ENCODE measurements at places on chromosomes 6 and 20. TPM values are rescaled to one million over a fixed set of nuclear protein-coding genes. Genes with fewer than 3 reads are reported as not detected.

- no peak for DNase-seq
These were observed 27.3 kb upstream of the VSTM2L start for GRCh38 chr20:37875460-37876175.

F13A1 gene
- 100 TPM for total RNA-seq

WFDC10B gene
- total RNA-seq = not detected

TRIM15 gene
- total RNA-seq = not detected

RNF39 gene
- total RNA-seq = not detected

DNA sequence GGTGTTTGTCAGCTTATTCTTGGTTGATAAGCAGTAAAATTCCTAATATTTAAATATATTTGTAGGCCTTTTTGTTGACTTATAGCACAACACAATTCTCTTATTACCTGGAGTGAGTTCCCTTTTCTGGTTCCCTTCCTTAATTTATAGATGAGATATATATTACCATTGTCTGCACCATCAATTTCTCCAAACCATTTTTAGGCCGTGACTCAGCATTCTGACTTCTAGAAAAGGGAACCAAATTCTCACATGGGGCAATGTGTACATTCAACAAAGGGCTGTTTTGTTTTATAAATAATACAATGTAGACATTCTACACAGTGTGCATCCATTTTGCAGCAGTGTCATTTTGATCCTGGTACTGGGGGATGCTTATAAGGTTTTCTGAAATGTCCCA lies 52.8 kb downstream of the NCOA7 start:
- no peak for DNase-seq

NRN1 gene
- total RNA-seq = 13.7 TPM

- no peak for DNase-seq
These were observed 64.9 kb upstream of the GNRH2 start for GRCh38 chr20:2978519-2978918.

CRISP3 gene
- not detected for total RNA-seq

GRCh38 chr6:19312241-19312978 lies 524.8 kb upstream of the ID4 start:
- no peak for DNase-seq

CTAGE9 gene
- not detected for total RNA-seq

GRCh38 chr20:54260116-54260515 lies 52.2 kb downstream of the PFDN4 start:
- no peak for DNase-seq

GRCh38 chr6:116452531-116452930 lies 8.6 kb upstream of the CALHM6 start:
- no peak for DNase-seq

DNA sequence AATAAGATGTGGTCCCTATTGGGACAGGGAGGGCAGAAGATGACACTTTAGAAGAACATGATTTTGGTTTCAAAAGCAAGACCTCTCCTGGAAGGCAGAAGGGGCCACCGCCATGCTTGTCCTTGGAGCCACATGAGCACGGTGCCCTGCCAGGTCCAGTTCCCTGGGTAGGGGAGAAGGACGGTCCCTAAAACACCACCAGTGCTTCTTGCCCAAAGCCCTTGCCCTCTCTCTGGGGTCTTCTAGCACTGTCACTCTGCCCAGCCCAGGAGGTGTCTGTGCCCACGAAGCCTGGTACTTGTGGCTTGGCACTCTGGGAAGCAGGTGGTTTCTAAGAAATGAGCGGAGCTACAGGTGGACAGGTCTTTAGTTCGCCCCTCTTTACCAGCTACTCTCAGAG lies 46.0 kb downstream of the PLCG1 start:
- DNase-seq = no peak
